ENCODE measurements at places on chromosomes 7 and 10. TPM values are rescaled to one million over a fixed set of nuclear protein-coding genes. Genes with fewer than 3 reads are reported as not detected.

- DNase-seq: no peak
Observed at GRCh38 chr7:28675429-28675828, 263.1 kb downstream of the CREB5 start.

GRCh38 chr10:86163522-86164173 lies 202.9 kb downstream of the GRID1 start:
- no peak for DNase-seq

DNA sequence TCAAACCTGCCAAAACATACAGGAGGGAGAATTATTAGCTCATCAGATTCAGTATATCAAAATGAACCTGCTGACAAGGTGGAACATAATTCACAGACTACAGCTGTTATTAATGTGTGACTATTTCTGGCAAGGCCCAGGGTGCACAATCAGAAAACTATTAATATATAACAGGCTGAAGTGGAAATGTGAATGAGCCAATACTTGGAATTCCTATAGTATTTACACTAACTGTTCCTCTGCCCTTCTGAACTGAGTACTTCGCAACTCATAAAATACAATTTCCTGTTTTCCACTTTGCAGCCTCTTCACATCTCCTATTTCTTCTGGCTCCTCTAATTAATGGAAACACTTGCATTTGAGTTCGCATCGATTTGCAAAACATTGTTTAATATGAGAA lies 330.8 kb downstream of the DPP6 start:
- DNase-seq: no peak

DNA sequence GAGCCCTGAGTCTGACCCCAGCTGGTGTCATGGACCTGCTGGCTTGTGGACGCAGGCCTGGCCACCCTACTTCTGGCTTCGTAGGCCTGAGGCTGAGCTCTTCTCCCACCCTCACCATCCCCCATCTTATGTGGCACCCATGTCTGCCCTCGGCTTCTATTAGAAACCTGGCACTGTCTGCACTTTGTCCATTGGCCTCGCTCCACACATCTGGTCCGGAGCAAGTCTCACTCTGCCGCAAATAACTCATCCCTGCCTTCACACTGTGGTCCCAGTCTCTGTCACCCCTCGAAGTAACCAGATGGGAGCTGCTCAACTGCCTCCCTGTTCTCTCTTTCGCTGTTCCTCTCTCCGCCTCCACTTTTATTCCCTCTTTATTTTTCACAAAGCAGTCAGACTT lies 78.6 kb downstream of the TRRAP start:
- no peak for DNase-seq

DNA sequence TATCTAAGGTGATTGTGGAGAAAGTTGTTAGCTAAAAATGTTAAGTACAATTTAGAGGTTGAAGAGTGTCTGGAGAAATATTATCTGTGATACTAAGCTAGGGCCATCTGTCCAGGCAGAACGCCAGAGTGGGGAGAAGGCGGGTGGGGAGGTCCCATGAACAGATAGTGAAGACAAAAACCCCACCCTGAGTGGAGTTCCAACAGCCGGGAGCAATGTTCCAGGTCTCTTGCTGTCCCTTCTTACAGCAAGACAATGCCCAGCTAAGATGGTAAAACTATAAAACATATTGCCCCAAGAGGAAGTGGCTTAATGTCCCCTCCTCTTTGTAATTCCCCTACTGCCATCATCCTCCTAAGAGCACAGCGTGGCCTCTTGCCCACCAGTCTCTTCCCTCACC lies 10.4 kb upstream of the IL15RA start:
- DNase-seq: no peak

DNA sequence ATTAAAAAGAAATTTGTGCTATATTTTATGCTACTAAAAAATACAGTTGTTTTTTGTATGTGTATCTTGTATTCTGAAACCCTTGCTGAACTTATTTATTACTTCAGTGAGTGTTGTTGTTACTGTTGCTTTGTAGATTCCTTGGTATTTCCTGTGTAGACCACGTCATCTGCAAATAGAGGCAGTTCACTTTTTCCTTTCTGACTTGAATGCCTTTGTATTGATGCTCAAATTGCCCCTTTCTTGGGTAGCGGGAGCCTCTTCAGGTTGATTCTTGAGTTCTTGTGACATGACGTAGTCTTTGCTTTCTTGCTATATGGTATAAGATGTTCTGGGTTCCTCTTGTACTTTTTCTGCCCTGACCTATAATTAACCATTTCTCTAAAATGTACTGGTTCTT lies 504.1 kb downstream of the SDK1 start:
- no peak for DNase-seq

DNA sequence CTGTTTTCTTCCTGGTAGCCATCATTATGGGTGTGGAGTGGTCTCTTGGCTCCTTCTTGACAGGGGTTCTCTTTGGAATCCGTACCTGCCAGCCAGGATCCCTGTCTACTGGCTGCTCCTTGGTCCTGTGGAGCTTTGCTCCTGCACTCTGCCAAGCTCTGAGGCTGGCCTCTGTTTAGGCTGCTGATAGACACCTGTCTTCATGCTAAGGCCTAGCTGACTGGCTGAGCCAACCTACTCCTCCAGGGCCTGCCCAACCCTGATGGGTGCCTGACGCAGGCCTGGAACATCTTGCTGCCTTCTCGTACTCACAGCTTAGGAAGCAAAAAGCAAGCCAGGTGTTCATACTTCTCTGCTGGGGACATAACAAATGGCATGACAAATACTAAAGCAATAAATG lies 333.6 kb upstream of the ZNF32 start:
- no peak for DNase-seq

- no peak for DNase-seq
Observed at GRCh38 chr10:129761197-129761972, 202.7 kb downstream of the EBF3 start.

DNA sequence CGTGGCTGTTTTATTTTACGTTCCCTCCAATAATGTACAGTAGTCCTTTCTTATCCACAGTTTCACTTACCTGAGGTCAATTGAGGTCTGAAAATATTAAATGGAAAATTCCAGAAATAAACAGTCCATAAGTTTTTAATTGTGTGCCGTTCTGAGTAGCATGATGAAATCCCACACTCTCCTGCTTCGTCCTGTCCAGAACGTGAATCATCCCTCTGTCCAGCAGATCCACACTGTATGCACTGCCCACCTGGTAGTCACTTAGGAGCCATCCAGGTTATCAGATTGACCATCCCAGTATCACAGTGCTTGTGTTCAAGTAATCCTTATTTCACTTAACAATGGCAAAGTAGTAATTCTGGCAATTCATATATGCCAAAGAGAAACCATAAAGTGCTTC lies 46.3 kb downstream of the STARD3NL start:
- DNase-seq: no peak

GRCh38 chr10:119498889-119499676 lies 43.4 kb downstream of the RGS10 start:
- DNase-seq: no peak

GRCh38 chr10:74589851-74590250 lies 236.5 kb upstream of the KAT6B start:
- no peak for DNase-seq

DNA sequence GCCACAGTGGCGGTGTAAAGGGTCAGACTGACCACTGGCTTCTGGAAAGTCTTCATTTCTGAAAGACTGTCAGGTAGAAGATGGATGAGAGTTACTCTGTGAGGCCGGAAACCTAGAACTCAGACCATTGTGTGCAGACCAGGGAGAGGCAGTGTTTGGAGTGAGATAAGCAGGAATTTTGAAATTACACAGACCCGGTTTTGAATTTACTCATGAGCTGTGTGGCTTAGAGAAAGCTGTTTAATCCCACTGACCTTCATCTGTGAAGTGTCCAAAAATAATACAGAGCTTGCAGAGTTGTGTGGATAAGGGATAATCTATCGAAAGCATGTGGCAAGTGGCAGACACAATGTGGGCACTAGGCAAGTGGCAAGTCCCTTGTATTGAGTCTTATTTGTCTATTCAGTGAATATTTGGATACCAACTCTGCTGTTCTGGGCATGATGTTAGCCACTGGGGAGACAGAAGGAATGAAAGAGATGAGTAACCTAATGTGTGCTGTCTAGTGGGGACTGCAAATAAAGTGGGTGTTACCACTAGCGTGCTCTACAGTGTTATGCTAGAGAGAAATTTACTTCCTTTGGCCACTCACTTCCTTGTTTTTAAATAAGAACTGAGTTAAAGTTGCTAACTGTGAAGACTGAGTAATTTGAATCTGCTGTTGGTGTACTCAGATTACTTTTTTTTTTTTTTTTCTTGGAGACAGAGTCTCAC lies 69.4 kb downstream of the KIAA1217 start:
- DNase-seq: no peak

- DNase-seq: no peak
Observed at GRCh38 chr7:84583331-84583730, 388.7 kb upstream of the SEMA3A start.

DNA sequence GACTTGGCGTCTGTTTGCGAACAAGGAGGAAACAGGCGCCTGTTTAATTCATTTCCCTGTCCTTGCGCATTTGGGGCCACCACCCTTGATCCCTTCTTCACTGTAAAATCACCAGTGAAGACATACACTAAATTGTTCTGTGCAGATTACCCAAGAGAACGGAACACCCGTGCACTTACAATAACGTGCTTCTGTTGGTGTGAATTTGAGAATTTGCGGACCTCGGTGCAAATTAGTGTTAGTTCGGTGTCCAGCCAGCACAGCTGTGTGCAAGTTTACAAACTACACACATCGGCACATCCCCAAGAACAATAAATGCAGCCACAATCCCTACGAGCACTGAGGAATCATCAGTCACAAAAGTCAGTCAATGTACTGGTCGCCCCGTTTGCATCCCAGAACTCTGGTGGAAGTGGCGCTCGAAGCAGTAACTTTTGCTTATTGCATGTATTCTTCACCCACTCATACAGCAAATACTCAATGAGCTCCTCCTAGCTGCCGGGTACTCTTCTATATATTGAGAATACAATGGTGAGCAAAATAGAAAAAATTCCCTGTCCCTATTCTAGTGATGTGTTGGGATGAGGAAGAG lies 786 bp upstream of the CNOT4 start:
- DNase-seq: peak; percentile 10

- no peak for DNase-seq
Observed at GRCh38 chr10:17454161-17455014, at the start of gene ST8SIA6. ST8SIA6 (minus strand) TSS chr10:17454595; CDS start chr10:17454255, 340 bp downstream.

GRCh38 chr7:9302436-9302835 lies 869.0 kb downstream of the NXPH1 start:
- no peak for DNase-seq

DNA sequence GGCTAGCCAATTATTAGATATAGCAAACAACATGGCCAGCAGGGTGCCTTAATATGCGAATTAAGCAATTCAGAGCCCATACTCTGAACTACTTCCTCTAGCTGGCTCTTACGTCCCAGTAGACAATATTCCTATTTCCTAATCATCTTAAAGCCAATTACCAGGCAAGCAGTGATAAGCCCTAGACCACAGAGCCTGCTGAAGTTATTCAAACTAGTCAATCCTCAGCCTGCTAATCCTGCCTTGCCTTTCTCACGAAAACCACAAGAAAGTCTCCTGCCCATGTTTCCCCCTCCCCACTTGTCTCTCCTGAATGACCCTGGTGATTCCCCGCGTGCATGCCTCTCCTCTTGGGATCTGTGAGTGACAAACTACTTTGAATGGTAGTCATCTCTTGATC lies 86.8 kb upstream of the CACNA2D1 start:
- no peak for DNase-seq

- no peak for DNase-seq
Observed at GRCh38 chr10:117218654-117219053, 21.4 kb downstream of the KCNK18 start.

DNA sequence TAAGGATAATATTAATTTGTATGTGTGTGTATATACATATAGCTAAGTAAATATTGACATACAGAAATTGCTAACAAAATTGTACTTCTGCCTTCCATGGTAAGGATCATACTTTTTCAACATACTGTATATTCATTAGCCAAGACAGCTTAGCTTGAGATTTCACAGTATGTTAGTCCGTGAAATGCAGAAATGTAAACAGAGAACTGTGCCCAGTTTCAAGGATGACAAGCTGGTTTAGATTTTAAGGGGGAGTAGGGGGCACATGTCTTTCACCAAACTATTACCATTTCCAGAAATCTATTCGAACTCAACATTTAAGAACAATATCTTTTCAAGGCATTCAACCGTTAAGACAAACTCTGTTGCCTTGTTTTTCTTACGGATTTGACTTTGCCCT lies 182.2 kb downstream of the SORCS1 start:
- no peak for DNase-seq

DNA sequence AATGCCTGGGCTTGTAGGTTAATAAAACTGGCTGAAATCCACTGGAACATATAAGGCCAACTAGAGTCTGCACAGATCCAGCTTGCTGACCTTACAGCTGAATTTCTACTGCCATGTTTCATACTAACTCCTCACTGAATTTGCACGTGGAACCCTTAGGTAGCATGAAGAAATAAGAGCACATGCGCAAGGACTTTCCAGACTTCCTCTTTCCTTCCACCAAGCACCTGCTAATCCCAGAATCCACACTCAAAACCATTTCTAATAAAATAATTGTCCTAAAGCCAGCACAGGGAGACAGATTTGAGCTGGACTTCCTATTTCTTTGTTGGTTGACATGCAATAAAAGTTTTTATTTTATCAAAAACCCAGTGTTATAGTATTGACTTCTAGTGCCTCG lies 46.8 kb downstream of the NPVF start:
- no peak for DNase-seq

DNA sequence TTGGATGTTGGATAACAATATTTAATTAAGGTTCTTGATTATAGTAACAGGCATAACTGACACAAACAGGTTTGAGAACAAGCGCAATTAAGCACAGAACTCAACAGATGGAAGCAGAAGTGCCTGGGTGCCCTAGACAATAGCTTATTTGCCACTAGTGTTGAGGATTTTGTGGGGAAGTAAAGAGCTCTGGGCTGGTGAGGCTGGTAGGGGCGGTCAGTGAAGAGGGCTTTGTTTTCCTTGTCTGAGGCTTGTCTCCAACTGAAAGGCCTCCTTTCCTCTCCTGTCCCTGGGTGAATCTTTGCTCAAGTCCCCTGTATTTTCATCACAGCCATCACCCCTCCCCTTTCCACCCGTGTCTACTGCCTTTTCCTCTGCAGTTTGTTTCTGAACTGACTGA lies 104.6 kb downstream of the KAT6B start:
- no peak for DNase-seq

SPDYE9 gene
- polyA plus RNA-seq: 1.5 TPM

EVX1 gene
- polyA plus RNA-seq: 0.07 TPM

TAC1 gene
- polyA plus RNA-seq: 0.95 TPM

PBLD gene
- polyA plus RNA-seq: 93.8 TPM

RAPGEF5 gene
- 37.6 TPM for polyA plus RNA-seq

PAX4 gene
- not detected for polyA plus RNA-seq

TAS2R38 gene
- polyA plus RNA-seq: not detected

NAT16 gene
- polyA plus RNA-seq: not detected

SPDYE11 gene
- polyA plus RNA-seq: 1.6 TPM

ADAM12 gene
- polyA plus RNA-seq: 26.4 TPM

TAX1BP1 gene
- polyA plus RNA-seq: 132 TPM

PANK1 gene
- 48.2 TPM for polyA plus RNA-seq

GATAD1 gene
- polyA plus RNA-seq: 68.7 TPM

EPDR1 gene
- polyA plus RNA-seq: 20.2 TPM

GNGT1 gene
- not detected for polyA plus RNA-seq
